Stimulated activated naive CD8-positive, alpha-beta T cell treated with anti-CD3 and anti-CD28 coated beads, Interleukin-15, amount 100 ng/mL, for 72 hours (primary cell): ENCODE measurements at places on chromosomes 7 and 10.

GRCh38 chr10:28801869-28802268 is 124.5 kb downstream of the BAMBI start:
- DNase-seq = no peak

- no peak for DNase-seq
Measured at GRCh38 chr10:63716016-63716580, 194.9 kb downstream of the REEP3 start.

GRCh38 chr10:100889546-100889945 is 23.2 kb upstream of the SLF2 start:
- no peak for DNase-seq

GRCh38 chr7:128833946-128834325 is 3.7 kb downstream of the FLNC start:
- DNase-seq = no peak

GRCh38 chr7:47940088-47941013 is 7.9 kb downstream of the PKD1L1 start:
- DNase-seq = no peak

- no peak for DNase-seq
Measured at GRCh38 chr7:67019562-67020390, 23.1 kb downstream of the TYW1 start.
